ENCODE measurements at places on chromosomes 6 and 20.

DNA sequence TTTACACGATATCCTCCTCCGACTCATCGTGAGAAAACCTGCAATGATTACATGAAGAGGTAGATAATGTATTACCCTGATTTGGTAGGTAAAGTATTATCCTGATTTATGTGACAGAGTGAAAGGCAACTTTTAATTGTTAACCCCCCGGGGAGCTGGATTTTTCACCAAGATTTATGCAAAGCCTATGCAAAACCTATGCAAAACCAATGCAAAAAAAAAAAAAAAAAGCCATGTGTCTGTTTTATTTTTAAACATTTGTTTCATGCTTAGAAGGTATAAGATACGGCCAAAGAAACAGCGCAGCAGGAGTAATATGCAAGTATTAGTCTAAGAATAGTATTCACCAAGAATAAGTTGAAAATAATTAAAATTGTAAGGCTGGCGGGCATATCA is 109.9 kb downstream of the IPCEF1 start:
- DNase-seq, result no peak

GRCh38 chr6:16591396-16592222 is 169.7 kb downstream of the ATXN1 start:
- DNase-seq, result no peak

DNA sequence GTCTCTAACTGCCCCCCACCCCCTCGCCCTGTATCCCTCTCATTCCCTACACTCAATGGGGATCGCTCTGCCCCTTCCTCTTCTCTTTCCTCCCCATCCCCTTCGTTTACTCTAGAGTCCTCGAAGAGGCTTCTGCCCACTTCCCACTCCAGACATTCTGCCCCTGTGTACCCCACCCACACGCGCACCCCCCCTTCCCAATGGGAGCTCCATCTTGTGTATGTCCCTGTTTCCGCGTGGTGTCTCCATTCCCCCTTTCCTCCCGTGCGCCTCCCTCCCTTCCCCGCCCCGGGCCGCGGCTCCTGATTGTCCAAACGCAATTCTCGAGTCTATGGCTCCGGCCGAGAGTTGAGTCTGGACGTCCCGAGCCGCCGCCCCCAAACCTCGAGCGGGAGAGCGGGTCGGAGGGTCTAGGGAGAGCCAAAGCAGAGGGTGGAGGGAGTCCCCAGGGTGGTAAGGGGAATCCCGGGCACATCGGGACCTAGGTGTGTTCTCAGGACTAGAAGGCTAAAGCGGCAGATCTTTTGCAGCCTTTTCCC is 679 bp upstream of the RING1 start:
- DNase-seq, result no peak

DNA sequence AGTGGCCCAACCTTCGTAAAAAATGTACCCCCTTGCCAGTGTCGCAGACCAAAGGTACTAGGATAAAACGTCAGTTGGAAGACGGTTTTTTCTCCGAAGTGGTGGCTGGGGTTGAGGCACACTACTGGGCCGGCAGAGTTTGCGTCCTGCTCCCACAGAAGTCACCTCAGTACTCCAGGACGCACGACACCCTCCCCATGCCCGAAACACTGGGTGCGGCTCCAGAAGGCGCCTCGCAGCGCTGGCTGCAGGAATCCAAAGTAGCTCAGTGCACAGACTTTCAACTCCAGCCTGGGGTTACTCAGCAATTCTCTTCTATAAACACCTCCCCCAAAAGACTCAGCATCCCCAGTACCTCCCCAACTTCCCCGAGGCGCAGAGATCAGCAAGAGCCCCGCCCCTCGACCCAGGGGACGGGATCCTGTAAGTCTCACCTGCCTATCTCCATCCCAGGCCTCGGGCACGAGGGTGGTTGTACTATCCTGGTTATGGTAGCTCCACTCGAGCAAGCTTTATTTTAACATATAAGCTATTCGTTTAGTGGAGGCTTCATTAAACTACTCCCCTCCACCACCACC is 88.2 kb downstream of the ZFP64 start:
- DNase-seq, result no peak

- DNase-seq, result no peak
Observed at GRCh38 chr6:95366414-95366813, 210.9 kb upstream of the MANEA start.

DNA sequence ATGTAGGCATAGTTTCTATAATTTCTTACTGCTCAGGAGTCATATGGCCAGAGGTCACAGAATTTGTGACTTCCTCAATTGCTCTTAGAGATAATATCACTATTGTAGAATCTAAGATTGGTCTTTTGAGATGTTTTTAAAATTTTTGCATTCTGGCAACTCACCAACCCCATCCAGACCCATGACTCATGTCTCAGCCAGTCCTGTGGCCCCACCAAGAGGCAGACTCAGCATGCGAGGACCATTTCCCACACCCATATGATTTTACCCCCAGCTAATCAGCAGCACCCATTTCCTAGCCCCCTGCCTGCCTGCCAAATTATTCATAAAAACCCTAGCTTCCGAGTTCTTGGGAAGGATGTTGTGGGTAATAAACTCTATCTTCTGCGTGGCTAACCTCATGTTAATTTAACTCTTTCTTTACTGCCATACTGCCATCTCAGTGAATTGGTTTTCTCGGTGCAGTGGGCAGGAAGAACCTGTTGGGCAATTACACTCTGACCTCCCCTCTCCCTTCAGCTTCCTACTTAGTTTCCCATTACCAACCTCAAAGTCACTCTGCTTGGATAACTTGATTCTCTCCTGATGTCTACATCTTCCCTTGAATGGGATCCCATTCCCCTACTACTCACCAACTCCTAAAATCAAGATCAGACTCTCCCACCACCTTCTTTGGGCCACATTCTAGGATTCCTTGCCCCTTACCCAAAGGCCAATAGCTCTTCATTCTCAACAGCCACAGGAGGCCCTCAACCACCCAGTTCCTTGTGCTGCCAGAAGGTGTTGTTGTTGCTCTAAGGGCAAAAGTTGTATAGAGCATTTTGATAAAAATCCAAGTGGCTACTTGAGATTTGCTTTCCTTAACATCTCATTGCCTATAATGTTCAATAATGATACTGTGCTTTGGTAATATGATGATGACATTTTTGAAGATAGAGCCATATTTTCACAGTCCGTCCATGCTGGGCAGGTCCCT is 16.2 kb upstream of the IYD start:
- no peak for DNase-seq

DNA sequence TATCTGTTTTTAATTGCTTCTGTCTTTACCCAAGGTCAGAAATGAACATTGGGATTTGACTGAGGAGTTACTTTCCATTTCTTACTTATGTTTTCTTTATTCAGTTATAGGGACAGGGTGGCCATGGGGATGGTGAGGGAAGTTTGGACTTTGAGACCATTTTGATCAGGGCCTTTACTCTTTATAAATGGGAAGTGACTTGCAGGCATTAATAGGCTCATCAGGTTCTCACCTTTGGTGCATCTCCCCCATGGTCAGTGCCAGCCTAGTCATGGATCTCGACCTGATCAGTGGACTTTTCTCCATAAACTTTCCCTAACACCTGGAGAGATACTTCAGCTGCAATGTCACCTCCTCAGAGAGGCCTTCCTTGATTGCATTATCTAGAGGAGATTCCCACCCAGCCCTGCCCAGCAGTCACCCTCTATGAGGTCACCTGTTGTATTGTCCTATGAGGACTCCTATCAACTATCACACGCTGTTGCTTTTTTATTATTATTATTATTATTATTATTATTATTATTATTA is 16.8 kb upstream of the ZMYND8 start:
- no peak for DNase-seq

- DNase-seq, result no peak
Observed at GRCh38 chr20:52959125-52959524, 13.0 kb upstream of the TSHZ2 start.

DNA sequence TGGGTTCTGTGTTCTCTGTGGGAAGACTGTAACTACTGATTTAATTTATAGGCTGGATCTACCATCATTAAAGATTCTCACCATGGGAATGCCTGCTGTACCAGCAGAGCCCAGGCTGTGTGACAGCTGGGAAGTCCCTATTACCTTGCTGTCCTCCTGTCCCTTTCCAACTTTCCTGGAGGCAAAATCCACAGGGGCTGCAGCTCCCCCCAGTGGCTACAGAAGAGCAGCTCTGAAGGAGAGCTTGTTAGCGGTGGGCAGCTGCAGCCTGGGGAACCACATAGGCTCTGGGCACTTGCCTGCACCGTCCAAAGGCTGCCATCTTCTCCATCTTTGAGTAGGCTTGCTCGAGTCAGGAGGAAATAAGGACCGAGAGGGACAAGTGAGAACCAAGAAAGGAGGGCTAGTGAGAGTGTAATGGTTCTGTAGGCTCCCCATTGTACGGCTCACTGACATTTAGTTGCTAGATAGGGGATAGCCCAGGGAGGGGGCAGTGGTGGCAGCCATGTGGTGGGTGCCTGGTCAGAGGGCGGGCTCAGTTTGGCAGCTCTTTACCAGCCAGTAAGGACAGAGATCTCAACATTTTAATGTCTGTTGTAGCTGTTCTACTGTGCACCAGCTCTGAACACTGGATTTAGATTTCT is 155.1 kb upstream of the MLIP start:
- no peak for DNase-seq

DNA sequence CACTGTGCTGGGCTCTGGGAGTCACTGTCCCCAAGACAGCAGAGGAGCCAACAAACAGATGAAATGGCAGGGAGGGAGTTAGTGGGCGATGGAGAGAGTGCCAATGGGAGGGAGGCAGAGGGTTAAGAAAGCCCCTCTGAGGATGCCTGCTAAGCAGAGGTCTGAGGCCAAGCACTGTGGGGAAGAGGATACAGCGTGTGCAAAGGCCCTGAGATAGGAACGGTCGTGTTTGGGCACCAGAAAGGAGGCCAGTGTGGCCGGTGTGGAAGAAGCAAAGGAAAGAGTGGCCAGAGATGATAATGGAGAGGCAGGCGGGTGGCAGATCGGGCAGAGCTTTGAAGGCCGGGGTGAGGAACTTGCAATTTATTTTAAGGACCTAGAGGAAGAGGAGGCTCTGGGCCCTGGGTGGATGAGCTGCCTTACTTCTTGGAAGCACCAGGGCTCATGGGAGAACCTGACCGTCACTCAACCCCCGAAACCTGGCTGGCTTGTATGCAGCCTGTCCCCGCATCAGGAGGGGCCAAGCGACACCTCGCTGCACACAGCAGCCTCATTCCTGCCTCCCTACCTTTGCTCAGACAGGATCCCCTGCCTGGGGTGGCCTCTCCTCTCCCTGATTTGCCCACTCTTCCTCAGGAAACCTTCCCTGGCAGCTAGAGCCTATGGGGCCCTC is 73.0 kb downstream of the KCNB1 start:
- no peak for DNase-seq

DNA sequence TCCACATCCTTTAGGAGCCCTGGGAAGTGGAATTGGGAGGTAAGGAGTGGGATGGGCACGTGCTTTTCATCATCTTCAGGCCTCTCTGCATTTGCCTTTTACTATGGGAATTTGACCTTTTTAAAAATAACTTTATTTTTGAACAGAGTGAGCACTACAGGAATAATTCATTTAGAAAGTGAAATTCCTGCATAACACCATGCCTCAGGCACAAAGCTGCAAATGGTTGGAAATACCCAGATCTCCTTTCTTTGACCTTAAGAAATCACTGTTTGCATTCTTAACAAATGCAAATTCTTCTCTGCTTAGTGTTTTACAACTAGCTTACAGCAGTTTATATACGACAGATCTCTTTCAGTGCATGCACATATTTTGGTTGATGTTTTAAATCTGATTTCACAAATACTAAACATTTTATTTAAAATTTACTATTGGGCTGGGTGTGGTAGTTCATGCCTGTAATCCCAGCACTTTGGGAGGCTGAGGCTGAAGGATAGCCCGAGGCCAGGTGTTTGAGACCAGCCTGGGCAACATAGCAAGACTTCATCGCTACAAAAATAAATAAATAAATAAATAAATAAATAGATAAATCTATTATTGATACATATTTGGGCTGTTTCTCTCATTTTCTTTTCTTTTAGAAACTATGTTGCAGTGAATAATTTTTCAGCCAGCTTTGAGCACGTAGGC is 24.5 kb downstream of the CST8 start:
- no peak for DNase-seq

DNA sequence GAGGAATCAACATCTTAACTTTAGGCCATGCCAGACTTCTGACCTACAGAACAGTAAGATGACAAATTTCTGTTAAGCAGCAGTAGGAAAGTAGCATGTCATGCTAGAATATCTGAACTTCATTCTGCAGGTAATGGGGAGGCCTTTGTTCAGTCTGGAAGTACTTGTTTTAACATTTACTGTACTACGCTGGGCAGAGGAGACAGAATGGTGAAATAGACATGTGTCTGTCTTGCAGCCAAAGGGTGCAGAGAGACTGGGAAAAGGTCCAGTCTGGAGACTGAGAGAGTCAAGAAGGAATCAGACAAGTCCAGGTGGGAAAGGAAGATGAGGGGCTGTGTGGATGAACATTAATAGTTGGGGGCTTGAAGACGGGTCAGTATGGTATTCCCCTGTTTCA is 17.5 kb upstream of the ZBTB2 start:
- no peak for DNase-seq

GRCh38 chr6:100372326-100373091 is 92.2 kb downstream of the SIM1 start:
- no peak for DNase-seq

DNA sequence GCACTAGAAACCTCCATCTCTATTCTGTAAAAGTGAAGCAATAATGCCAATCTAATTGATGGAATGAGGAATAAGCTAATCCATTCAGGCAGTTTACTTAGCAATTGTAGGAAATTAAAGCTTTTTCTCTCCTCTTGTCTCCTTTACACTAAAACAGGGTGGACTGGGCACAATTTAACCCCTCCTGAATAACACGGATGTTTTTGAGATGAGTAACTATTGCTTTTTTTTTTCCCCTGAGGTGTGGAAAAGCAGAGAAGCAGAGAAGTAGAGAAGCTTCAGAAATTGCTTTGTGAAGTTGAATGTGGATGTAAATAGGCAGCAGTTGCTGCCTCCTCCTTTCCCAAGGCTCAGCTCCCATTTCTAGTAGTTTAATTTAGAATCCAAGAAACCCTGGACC is 40.0 kb upstream of the GCNT2 start:
- DNase-seq, result no peak

DNA sequence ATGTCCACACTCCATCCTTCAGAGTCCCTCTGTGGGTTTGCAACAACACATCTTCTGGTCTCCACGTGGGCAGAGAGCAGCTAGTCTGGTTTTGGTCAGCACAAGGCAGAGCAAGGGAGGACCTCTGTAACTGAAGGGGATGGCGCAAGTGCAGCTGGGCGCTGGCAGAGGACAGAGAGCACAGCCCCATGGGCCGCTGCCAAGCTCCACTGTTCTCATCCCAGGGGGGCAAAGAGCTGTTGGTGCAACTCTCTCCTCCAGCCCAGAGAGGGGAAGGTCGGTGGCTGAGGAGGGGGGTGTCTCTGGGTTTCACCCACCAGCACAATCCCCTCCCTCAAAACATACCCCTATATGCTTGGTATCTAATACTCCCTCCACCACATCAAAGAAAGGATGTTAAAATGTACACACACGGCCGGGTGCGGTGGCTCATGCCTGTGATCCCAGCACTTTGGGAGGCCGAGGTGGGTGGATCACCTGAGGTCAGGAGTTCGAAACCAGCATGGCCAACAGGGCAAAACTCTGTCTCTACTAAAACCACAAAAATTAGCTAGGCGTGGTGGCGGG is 9.1 kb downstream of the ATP9A start:
- DNase-seq, result no peak
